ENCODE measurements at places on chromosomes 1 and 21.

- DNase-seq: no peak
Measured at GRCh38 chr1:8096105-8097011, 70.2 kb upstream of the ERRFI1 start.

DNA sequence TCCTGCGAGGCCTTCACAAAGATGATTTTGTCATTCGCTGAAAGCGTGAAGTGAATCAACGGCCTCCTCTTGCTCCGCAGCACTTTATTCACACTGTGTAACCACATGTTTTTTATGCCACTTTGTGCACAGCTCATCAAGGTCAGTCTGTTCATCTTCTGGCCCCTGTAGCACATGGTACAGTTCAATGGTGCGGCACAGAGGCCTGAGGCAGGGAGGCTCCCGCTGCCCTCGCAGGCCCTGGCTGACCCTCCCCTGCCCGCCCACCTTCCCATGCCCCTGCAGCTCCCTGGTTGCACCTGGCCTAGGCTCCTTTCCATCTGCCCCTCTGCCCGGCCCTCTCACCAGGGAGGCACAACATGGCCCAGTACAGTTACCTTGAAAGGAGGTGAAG lies 87.5 kb downstream of the CD247 start:
- DNase-seq: no peak

- DNase-seq: no peak
Measured at GRCh38 chr1:64956733-64957441, 9.5 kb downstream of the JAK1 start.

GRCh38 chr1:238953448-238954010 lies 432.8 kb upstream of the CHRM3 start:
- DNase-seq: no peak

- no peak for DNase-seq
Measured at GRCh38 chr1:53348486-53349368, 20.9 kb upstream of the LRP8 start.

DNA sequence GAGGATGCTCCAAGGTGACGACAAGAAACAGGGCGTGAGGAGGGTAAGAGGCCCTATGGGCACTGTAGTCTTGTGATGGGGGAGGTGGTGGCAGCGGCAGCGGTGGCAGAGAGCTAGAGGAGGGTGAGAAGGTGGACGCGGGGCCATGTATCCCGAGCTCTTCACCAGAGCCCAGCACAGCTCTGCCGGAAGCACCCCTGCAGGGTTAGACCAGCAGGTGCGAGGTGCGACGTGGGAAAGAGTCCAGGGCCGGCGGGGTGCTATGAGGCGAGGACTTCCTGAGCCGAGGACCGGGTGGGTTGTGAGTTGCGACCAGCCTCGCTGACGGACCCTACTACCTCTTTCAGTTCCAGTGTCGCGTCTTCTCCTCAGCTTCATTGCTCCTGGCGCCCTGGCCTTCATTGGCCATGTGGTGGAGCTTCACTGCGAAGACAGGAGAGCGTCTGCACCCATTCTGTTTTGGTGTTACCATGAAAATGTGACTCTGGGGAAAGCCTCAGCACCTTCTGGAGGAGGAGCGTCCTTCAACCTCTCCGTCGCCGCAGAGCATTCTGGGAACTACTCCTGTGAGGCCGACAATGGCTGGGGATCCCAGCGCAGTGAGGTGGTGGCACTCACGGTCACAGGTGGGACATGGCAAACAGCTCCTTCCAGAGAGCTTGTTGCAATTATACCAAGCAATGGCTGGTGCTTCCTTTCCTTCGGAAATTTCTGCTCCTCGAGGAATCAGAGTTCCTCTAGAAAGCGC lies 67.9 kb upstream of the KIRREL1 start:
- no peak for DNase-seq

DNA sequence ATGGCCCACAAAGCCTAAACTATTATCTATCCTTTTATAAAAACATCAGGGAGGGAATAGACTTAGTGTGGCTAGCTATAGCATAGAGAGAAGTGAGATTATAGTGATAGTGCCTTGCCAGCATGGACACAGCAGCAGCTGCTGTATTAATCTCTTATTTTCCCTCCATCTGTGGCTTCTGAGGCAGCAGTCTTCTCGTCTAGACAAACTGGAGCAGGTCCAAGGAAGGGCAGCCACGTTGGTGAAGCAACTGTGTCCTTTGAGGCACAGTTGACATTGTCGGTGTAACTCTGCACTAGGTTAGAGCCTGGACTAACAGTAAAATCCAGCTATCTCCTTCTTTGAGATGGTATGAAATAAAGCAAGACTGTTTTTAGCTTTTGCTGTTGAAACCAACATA lies 131.3 kb downstream of the CACHD1 start:
- DNase-seq: no peak

- DNase-seq: no peak
Measured at GRCh38 chr1:11671205-11671543, 7.2 kb downstream of the FBXO6 start.

GRCh38 chr1:77281491-77282186 lies at the start of gene AK5:
Gene AK5, plus strand, starts transcription at chr1:77282019. Its CDS starts 295 bp downstream, at chr1:77282314.
- DNase-seq: peak; percentile 33

GRCh38 chr1:32362474-32363313 lies at the start of the genes FAM229A and TSSK3:
Gene FAM229A, minus strand, starts transcription at chr1:32362485. Its CDS starts 394 bp downstream, at chr1:32362091.
Gene TSSK3, plus strand, starts transcription at chr1:32362539. Its CDS starts 163 bp downstream, at chr1:32362702.
- no peak for DNase-seq

- DNase-seq: no peak
Measured at GRCh38 chr1:221328371-221328770, 413.5 kb downstream of the DUSP10 start.

DNA sequence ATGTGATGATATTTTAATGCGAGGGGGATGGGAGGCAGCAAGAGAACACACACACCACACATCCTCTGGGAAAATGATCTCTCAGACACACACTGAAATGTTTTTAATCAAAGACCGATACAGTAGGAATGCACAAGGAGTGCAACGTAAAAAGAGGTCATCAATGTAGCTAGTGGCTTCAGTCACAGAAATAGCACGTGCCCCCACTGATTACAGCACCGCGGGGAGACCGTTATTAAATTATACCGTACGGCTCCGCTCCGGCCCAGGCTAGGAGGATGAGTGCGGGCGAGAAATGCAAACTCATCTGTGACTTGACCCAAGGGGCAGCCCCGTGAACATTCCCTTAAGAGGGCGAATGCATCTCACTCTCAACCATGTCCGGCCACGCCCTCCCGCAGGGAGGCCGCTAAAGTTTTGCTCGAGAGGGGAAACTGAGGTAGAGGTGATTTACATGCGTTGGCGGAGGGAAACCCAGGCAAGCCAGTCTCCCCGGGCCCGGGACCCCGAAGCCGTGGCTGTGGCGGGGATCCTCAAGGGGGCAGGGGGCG lies 552 bp downstream of the UBR4 start:
- no peak for DNase-seq

DNA sequence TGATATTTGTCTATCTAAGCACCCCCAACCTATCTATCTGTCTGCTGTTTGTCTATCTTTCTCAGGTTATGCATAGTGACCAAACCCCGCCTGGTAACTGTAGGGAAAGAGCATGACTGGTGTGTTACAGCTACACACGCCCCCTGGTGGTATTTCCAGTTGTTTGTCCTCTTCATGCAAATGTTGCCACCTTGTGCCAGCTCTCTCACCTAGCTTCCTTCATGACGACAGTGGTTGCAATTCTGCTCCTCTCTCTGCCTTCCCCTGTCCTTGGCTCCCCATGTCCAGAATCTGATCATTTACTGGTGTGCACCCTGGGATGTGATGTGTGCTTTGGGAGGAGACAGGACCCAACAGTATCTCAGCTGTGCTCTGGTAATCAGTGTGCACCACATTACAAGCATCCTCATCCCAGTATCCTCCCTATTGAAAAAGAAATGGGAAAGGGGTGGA lies 8.1 kb upstream of the INKA2 start:
- peak; percentile 71 for DNase-seq

- no peak for DNase-seq
Measured at GRCh38 chr1:8541961-8542521, 224.1 kb downstream of the SLC45A1 start.

DNA sequence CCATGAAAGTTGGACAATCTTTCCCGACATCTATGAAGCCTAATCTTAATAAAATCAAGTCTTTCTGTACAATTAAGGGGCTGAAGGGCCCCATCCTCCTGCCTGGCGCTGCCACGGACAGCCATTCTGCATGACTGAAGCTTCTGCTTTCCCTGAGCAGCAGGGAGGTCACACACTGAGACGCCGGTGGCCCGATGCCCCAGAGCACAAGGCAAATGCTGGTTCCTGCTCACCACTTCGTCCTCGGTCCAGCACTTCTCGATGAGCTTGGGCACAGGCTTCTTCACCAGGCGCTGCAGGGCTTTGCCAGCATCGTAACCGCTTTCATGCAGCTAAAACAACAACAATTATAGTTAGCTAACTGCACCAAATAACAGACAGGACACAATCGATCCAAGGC lies 147.8 kb downstream of the SLC45A1 start:
- no peak for DNase-seq

GRCh38 chr21:25862112-25862511 lies 127.3 kb downstream of the GABPA start:
- DNase-seq: no peak

DNA sequence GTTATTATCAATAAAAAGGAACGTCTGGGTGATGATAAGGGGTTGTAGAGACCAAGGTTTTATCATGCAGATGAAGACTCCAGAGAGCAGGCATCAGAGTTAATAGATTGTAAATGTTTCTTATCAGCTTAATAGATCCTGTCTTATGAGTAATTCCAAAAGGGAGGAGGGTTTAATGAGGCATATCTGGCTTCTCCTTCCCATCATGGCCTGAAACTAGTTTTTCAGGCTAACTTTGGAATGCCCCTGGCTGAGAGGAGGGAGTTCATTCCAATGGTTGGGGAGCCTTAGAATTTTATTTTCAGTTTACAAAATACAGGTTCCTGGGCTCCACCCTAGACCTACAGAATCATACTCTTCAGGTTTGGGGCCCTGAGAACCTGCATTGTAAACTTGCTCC lies 13.5 kb downstream of the PLA2G2D start:
- no peak for DNase-seq

DNA sequence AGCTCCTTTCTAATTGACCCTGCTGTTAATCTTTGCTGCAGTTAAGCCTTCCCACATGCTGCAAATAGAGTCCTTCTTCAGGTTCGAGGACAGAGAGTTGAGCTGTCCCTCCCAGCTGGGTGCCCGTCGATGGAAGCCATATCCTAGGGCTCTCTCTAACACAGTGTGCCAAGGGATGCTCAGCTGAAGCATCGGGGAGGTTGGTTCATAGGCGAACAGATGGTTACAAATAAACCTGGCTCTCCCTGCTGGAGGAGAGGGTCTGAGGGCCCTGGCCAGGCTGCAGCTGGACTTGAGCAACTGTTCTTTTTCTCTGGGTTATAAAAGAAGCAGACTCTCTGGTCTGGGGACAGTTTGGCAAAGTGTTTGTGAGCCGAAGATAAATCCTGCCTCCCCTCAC lies 120.3 kb upstream of the C8B start:
- no peak for DNase-seq

GRCh38 chr1:84103197-84103992 lies 40.7 kb upstream of the PRKACB start:
- peak; percentile 32 for DNase-seq

Data from NT2/D1 (cell line).